Anterior cingulate cortex (tissue), 58 donors: ENCODE measurements at places on chromosomes 7 and 10.
A peak's percentile ranks its signal among the peaks of the same experiment; 100 is the strongest.

- no peak for DNase-seq
These were observed 271.5 kb upstream of the FZD8 start for GRCh38 chr10:35913628-35914027.

- DNase-seq, result no peak
These were observed 118.4 kb upstream of the SLC25A13 start for GRCh38 chr7:96440328-96440727.

DNA sequence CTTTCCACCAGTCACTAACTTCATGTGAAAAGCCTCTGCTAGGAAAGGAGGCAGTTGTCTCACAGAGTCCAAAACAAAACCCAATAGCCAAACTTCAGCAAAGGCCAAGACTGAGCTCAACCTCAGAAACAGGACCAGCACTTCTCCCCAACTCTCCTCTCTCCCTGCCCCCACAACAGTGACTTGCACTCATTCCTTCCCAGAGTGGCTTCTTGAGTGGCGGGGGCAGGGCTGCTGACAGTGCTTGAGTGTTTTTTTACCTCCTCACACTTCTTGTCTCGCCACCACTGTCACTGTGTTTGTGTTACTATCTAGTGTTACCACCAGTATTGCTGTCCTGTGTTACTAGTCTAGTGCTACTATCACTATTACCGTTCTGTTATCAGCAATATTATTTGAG, 206.8 kb downstream of the KLF6 start:
- DNase-seq, result no peak

DNA sequence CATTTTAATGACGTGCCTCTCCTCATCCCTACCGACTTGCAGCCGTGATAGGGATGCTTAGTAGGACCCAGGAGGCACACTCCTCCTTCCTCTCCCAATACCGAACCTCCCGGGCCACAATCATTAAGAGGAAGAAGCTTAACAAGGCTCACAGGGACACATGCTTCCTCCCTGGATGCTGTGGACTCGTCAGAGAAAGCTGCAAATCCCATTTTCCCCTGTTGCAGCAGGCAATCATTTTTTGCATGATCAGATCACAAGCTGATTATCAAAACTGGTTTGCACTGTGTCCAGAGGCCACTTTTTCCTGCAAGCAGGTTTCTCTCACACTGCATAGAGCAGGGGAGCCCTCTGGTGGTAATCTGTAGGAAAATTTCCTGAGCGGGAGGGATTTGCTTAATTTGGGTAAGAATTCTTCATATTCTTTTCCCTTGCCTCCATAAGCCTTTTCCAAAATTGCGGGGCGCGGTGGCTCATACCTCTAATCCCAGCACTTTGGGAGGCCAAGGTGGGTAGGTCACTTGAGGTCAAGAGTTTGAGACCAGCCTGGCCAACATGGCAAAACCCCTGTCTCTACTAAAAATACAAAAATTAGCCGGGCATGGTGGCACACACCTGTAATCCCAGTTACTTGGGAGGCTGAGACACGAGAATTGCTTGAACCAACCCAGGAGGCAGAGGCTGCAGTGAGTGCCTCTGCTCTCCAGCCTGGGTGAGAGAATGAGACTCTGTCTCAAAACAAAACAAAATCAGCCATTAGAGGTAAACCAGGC, 16.1 kb upstream of the LAMB4 start:
- peak; percentile 30 for DNase-seq

GRCh38 chr7:138027100-138027499, 25.2 kb upstream of the CREB3L2 start:
- no peak for DNase-seq

GRCh38 chr7:77788327-77788902, 9.8 kb downstream of the TMEM60 start:
- DNase-seq, result no peak
